ENCODE measurements at places on chromosomes 5 and 9. TPM values are rescaled to one million over a fixed set of nuclear protein-coding genes. Genes with fewer than 3 reads are reported as not detected.

- DNase-seq = no peak
These were observed 837.7 kb upstream of the ZNF608 start for GRCh38 chr5:125584140-125584520.

GRCh38 chr5:34486160-34486848, 169.8 kb upstream of the RAI14 start:
- peak; percentile 87 for DNase-seq

DNA sequence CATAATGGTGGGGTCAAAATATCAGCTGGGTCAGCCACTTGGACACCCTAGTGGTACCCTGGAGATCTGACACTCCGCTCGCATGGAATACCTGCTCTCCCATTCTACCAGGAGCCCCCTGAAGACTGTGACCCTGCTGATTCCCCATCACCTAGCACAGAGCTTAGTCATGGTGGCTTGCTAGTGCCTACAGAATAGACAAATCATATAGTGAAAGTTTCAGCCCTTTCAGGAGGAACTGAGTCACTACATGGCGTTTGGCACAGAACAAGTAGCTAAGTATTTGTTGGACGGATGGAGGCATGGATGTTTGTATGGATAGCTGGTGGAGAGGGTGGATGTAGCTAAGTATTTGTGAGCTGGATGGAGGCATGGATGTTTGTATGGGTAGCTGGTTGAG, 65.3 kb downstream of the LMX1B start:
- no peak for DNase-seq

GRCh38 chr5:174693697-174694385, 30.5 kb upstream of the MSX2 start:
- DNase-seq = no peak

GRCh38 chr5:111755345-111755941, 1.6 kb downstream of the NREP start:
- no peak for DNase-seq

Gene DOCK8
- 1.5 TPM for polyA plus RNA-seq

- DNase-seq = no peak
These were observed 133.3 kb upstream of the PCA3 start for GRCh38 chr9:76630916-76631315.

- DNase-seq = no peak
These were observed 152.7 kb downstream of the FSTL4 start for GRCh38 chr5:133459474-133460160.

GRCh38 chr9:27088981-27089380, 20.0 kb upstream of the TEK start:
- DNase-seq = no peak

DNA sequence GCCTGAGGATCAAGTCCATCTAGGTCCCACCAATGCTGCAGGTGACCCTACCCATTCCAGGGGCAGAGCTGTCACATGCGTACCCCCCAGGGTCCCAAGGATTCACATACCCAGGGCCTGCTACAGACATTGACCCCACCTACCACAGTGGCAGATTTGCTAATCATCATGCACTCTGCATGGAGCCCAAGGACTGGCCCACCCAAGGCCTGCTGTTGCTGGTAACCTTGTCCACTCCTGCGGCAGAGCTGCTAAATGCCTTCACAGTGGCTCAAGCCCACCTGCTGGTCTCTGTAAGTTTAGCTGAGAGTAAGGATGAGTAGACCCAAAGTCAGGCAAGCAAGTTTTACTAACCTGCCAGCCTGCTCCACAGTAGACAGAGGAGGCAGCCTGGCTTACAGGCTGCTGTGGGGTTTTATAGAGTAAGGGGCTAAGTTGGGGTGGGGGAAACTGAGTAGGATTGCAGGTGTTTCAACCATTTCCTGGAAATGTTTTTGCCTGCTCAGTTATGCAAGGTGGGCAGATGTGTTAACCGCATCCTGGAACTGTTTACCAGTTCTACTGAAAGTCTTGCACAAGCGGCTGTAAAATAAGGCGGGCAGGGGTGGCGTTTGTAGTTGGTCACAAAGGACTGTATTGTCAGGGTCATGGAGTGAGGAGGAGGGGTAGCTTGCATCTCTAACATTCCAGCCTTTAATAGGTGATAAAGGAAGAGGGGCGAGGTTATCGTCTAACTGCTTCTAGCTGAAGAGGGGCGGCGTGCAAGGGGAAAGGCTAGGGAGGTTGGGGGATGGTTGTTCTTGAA, 2163.5 kb upstream of the WWC1 start:
- DNase-seq = no peak

GRCh38 chr5:44875661-44876605, 67.2 kb downstream of the MRPS30 start:
- DNase-seq = no peak

Gene NR4A3
- 57.4 TPM for polyA plus RNA-seq

GRCh38 chr5:44943647-44944046, 134.9 kb downstream of the MRPS30 start:
- no peak for DNase-seq

- no peak for DNase-seq
These were observed 22.8 kb upstream of the LPCAT1 start for GRCh38 chr5:1546556-1546955.

- peak; percentile 65 for DNase-seq
These were observed 54.3 kb downstream of the EHMT1 start for GRCh38 chr9:137672907-137673791.

DNA sequence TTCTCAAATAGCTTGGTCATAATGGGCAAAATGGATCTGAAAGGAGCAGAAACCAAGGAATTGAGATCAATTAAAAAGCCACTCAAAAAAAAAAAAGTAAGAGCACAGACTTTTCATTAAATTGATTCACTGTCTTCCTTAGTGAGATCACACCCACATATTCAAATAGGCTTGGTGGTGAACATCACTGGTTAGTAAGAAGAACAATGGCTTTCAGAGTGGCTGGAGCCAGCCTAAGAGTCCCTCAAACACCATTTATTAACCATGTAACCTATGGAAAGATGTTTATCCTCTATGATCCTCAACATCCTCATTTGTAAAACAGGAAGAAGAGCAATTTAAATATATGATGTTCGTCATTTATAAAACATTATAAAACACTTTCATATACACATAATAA, 12.4 kb downstream of the CCDC112 start:
- no peak for DNase-seq

Gene AGXT2
- not detected for polyA plus RNA-seq

Gene INSYN2B
- polyA plus RNA-seq = 0.20 TPM

Gene SPARC
- 301 TPM for polyA plus RNA-seq

Gene PDE8B
- 15.1 TPM for polyA plus RNA-seq

GRCh38 chr9:93954434-93955061, 607 bp downstream of the BARX1 start:
- DNase-seq = no peak

Gene ITGA1
- polyA plus RNA-seq = 6.6 TPM

- DNase-seq = no peak
These were observed 699.0 kb downstream of the MAT2B start for GRCh38 chr5:164204338-164204946.

- no peak for DNase-seq
These were observed 513.9 kb downstream of the CTNND2 start for GRCh38 chr5:11390291-11390767.

Gene BTNL3
- 0.11 TPM for polyA plus RNA-seq

- DNase-seq = peak; percentile 74
These were observed 135.6 kb upstream of the PPP1R26 start for GRCh38 chr9:135343837-135344522.

All from right cardiac atrium (tissue), 5 donors.